ENCODE measurements at places on chromosomes 1 and 21.

- DNase-seq = no peak
Measured at GRCh38 chr1:85984636-85985035, 171.9 kb downstream of the COL24A1 start.

DNA sequence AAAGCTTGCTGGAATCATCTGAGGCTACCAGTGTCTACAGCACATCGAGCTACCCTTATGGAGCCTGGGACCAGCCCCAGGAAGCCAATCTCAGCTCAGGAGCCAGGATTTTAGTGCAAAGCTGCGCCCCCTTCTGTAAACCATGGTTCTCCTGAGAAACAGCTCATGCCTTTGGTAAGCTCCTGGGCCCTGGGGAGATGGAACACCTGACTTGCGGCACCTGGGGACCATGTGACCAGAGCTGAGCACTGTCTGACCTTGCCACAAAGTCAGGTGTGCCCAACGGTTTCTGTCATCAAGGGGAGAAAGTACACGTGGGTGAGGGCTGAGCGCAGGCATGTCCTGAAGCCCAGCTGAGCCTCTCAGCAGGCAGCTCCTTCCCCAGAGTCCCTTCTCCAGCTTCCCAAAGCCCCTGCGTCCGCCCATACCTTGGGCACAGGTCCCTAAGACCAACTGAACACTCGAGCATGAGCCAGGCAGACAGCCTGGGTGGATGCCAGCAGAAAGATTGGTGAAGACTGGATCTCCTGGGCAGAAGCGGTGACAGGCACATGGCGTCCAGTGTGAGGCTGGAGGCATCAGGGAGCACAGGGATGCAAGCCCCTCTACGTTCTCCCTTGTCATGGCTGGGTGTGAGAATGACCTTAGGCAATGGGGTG, 57.9 kb upstream of the TENT5B start:
- no peak for DNase-seq

GRCh38 chr1:151047591-151047924, at the start of gene C1orf56:
TSS of gene C1orf56 (plus strand) at chr1:151047751. CDS start at chr1:151047848, 97 bp downstream.
- DNase-seq = peak; percentile 80

- DNase-seq = no peak
Measured at GRCh38 chr1:111789666-111790316, 34.1 kb downstream of the DDX20 start.

DNA sequence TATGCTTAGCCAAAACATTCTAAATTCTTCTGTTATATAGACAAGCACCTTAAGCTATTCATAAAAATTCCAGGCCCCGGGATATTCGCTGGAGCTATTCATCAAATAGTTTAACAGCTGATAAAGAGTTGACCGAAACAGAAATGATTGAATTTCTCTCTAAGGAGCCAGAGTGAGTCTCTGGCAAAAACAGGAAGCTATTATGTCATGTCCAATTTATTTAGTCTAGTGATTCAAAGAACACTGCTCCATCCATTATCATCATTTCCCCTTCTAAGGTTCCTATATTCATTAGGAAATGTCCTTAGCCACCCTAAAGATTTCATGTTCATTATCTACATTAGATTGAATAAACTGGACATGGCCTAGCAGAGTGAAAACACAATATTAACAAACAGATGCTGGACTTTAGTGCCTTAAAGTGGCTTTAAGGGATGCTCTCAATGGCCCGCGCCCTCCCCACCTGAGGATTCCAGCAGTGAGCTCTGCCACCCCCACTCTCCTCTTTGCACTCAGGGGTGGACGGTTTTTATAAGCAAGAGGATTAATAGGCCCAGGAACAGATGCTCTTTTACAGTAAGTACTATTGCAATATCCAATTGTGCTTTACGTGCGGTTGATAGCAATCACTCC, 122.1 kb upstream of the RGS1 start:
- no peak for DNase-seq

DNA sequence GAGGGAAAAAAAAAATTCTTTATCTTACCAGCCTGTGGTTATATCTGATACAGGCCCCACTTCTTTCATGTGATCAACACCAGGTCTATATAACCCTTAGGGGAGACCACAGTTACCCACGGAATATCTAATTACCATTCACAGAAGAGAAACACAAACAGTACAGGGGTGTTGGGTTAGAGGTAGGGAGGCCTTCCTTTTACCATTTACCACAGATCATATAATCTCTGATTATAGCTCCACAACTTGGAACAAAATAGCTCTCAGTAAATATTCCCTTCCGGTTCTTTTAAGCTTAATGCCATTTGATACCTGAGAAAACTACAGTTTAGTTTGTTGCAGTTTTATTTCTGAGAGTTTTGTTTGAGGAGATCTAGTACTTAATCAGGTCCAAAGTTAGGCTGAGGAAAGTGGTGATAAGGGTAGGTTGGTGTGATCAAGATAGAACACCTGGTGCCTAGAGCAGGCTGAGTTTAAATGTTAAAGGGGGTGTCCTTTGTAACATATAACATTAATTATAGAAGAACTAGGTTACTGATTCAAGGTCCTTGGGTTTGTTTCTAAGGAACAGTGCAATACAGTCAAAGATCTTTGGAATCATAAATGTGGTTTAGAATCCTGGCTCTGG, 14.1 kb downstream of the EPB41 start:
- DNase-seq = no peak

DNA sequence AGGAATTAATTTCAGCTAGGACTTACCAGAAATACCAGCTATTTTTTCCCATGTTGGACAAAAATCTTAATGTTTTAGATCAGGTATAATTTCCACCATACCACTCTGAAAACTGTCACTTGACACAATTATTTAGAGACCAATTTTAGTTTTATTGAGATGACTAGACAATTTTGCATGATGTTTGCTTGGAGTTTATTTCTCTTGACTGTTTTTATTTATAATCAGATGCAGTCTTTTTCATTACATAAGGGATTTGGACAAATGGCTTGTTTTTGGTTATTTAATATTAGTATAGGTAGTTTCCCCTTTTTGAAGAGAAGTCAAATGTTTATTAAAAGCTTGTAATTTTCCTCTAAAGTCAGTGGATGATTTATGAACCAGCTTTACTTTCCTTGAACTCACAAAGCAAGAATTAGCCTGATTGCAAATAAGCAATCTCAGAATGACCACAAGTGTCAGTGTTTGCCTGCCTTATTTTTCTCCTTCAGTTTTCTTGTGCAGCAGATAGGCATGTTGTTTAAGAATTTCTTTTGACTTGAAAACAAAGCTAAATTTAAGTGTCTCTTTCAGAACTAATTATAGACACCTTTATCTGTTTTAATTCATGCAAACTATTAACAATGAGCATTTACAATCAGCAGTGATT, 3.8 kb upstream of the B3GALT2 start:
- no peak for DNase-seq

GRCh38 chr1:209601809-209602657, 18.5 kb downstream of the CAMK1G start:
- no peak for DNase-seq

DNA sequence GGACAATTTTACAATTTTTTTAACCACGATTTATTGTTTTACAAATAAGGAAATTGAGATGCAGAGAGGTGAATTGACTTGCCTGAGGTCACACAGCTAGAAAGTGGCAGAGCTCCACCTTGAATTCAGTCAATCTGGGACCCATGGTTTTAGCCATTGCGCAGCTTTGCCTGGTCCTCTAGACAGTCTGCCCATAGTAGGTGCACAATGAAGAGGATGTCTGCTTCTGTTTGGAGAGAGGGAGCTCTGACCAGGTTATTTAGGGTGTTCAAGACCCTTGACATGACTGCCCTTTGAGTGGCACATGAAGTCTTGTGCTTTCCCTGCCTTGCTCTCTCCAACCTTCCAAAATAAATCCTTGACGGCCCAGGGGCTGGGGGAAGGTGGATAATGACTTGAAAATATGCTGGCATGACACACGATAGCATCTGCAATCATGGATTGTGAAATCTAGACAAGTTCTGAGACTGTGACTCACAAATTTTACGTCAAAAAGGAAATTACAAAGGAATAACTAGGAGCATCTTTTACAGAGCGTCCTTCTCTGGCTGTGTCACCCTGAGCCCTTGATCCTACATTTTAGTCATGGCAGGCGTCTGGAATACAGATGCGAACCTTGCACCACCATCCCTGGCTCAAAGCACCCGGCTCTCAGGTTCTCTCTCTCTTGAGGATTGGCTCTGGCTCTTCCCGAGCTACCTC, 26.2 kb upstream of the ID3 start:
- no peak for DNase-seq

GRCh38 chr1:23124259-23125026, 44.2 kb downstream of the LUZP1 start:
- no peak for DNase-seq

GRCh38 chr21:35197191-35197590, 148.1 kb upstream of the RUNX1 start:
- no peak for DNase-seq

DNA sequence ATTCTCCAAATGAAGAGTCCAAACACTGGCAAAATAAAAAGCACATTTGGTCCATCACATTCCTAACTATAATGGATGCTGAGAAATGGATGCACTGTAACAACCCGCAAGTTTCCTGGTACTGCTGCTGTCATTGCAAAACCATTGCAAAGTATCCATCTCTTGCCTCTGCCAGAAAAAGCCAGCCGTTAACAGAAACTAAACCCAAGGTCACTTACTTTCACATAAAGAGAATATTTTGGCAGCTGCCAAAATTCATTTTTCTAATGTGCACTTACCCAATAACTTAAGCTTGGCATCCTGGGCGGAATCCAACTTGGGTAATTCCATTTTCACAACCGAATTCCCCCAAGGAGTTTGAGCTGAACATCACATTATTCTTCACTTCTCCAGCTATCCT, 77.0 kb upstream of the LRRC8D start:
- DNase-seq = no peak

DNA sequence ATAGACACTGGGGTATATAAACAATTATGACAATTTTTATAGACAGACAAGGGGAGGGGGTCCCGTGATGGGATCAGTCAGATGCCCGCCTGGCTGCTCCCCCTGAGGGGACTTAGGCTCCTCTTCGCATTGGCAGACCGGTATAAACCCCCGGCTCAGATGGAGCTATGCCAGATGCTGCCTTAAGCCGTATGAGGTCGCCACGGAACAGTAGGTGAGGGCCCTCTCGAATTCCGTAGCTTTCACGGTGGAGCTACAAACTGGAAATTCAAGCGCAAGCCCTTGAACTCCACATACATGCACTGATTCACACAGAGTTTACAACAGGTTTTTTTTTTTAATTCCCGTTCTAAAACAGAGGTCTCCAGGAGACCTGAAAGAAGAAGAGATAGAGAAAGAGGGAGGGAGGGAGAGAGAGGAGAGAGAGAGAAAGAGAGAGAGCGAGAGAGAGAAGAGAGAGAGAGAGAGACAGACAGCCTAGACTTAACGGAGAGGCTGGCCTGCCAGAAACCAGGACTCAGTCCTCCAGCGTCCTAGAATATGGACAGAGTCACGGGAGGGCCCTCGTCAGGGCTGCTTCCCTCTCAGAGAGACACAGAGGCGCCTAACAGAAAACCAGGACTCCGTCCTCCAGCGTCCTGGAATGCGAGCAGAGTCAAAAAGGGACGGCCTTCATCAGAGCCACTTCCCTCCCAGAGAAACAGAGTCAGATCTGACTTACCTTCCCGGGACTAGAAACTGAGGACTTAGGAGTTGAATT, 24.4 kb upstream of the TMEM54 start:
- no peak for DNase-seq

GRCh38 chr21:28410256-28410655, 582.4 kb downstream of the LTN1 start:
- no peak for DNase-seq

DNA sequence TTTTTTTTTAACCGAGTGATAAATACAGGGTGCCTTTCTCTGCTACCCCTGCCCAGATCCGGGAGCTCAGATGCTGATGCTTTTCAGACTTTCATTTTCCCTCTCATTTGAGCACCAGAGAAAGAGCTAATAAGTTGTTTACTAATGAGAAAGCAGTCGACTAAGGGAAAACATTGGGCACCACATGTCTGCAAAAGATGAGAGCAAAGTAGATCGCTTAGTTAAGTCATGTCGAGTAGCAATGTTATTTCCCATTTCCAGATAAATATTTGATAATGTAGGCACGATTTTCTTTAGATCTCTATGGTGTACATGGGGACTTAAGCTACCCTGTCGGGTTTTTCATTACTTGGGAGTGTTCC, 1.2 kb downstream of the PKN2 start:
- no peak for DNase-seq

DNA sequence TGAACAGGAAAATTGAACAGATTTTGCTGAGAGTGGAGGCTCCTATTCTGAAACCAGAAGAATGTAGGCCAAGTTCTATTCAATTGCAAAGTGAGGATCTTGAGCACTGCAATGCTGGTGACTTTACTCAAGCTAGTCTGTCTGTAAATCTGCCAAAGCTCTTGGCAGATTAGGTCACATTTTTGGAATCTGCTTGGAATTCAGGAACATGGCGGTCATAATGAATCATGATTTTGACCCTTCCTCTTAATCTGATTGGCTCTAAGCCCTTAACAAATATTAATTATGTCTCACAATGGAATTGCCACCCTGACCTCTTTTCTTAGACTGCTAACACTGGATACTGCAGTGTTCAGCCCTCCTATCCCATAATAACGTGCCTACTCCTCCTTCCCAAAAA, 7.2 kb upstream of the GNG12 start:
- no peak for DNase-seq

DNA sequence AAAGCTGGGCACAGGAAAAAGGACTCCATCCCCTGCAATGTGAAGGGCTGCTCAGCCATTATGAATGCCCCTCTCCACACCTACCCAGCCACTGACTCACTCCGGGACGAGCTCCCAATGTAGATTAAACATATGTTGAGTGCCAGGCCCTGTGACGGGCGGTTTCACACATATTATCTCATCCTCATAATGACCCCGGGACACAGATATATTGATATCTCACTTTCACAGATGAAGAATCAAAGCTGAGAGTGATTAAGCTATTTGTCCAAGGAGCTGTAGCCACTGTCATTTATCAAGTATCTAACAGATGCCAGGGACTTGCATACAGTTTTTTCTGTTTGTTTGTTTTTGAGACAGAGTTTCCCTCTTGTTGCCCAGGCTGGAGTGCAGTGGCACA, 35.0 kb upstream of the SLC30A1 start:
- no peak for DNase-seq

GRCh38 chr1:26861889-26862378, 1.0 kb upstream of the SFN start:
- no peak for DNase-seq

GRCh38 chr1:178358456-178358855, 138.3 kb downstream of the CLEC20A start:
- no peak for DNase-seq

DNA sequence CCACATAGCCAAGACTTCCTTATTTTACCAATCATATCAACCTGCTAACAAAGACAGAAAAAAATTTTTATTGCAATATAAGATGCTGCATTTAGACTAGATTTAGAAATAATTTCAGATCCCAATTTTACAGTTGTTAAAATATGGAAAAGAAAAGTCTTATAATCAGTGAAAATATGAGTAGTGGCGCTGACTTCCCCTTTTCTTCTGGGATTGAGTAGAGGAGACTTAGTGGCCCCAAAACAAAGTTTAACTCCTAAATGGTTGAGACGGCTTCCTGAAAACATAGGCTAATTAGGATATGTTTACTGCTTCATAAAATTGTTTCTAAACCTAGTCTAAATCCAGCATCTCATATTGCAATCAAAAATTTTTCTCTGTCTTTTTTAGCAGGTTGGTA, 68.4 kb downstream of the RAB3GAP2 start:
- DNase-seq = no peak

GRCh38 chr21:39062196-39062595, 121.1 kb downstream of the PSMG1 start:
- no peak for DNase-seq
